ENCODE measurements at places on chromosomes 1 and 21.

GRCh38 chr1:31505911-31506497, 70.3 kb upstream of the TINAGL1 start:
- no peak for DNase-seq

- DNase-seq = no peak
These were observed 7.3 kb upstream of the RBM34 start for GRCh38 chr1:235168375-235168774.

- no peak for DNase-seq
These were observed 14.4 kb upstream of the FCRL5 start for GRCh38 chr1:157566484-157567300.

DNA sequence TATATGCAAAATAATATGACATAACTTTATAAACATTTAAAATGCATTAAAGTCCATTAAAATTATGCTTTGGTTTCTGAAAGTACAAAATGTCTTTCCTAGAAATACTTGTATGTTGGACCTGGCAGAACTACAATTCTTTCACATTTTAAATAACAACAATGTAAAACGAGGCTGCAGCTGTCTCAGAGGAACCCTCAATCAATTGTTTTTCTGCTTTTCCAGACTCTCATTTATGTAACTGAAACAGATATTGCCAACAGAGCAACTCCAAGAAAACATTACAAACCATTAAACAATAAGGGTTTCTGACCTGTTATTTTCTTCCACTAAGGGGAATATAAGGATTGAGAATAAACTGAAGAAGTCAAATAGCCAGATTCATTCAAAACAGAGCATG, 1193.4 kb downstream of the NCAM2 start:
- DNase-seq = no peak

GRCh38 chr1:227950735-227951346, 3.1 kb upstream of the WNT9A start:
- DNase-seq = no peak

GRCh38 chr1:214326406-214326805, 45.4 kb downstream of the SMYD2 start:
- DNase-seq = no peak

GRCh38 chr1:53089478-53090226, 27.6 kb downstream of the PODN start:
- DNase-seq = no peak

DNA sequence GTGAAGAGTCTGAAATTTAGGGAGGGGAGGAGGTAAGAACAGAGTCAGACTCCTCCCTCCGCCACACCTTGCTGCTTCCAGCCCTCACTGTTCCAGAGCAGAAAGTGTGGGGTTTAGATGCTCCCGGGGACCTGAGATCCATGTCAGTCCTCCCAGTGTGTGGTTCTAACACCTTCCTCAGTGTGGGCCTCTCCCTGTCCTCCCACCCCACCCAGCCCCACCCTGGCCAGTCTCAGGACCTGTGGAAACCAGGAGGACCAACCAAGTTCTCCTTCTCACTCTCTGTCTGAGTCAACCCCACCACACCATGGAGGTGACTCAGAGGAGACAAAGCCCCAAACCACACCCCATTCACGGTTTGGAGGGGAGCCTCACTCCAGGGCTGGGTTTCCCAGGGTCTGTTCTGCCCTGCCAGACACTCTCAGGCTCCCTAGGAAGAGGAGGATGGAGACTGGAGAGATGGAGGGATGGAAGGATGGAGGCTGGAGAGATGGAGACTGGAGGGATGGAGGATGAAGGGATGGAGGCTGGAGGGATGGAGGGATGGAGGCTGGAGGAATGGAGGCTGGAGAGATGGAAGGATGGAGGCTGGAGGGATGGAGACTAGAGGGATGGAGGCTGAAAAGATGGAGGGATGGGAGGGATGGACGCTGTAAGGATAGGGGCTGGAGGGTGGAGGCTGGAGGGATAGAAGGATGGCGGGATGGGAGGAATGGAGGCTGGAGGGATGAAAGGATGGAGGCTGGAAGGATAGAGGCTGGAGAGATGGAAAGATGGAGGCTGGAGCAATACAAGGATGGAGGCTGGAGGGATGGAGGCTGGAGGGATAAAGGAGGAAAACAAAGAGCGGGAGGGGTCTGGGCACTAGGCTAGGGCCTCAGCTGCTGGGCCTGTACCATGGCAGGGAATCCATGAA, 100.9 kb upstream of the RUNX3 start:
- peak; percentile 57 for DNase-seq

DNA sequence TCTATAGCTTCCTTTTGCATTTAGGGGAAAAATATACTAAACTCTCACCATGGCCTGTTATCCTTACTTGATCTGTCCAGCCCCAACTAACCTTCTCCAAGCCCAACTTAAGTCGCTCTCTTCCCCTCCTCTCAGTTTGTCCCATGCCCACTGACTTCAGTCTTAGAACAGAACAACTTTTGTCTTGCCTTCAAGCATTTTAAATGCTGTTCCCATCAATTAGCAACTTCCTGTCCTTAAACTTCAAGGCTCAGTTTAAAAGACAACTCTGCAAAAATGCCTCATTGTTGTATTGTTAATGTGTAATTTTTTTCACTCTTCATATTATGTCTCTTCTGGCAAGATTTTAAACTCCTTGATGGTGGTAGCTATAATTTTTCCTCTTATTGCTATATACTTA, 526.9 kb downstream of the NEGR1 start:
- no peak for DNase-seq

- no peak for DNase-seq
These were observed 53.1 kb upstream of the CACNA1E start for GRCh38 chr1:181430015-181430885.

DNA sequence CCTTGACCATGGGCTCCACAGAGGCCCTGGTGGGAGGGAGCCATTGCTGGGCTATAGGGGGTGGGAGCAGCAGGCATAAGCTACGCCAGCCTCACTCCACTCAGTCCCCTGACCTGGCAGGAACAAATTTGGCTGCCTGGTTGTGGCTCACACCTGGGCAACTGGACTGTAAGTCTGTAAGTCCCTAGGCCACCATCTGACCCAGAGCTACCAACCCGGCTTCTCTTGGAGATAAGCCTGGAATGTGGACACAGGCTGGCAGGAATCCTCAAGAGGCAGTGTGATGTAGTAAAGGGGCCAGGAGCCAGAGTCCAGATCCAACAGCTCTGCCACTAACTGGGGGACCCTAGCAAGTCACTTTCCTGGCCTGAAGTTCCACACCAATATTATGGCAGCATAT, 11.4 kb downstream of the NCF2 start:
- DNase-seq = no peak

- no peak for DNase-seq
These were observed 14.6 kb upstream of the RGS8 start for GRCh38 chr1:182698971-182699370.

- DNase-seq = peak; percentile 53
These were observed 40.9 kb upstream of the PPIAL4F start for GRCh38 chr1:144551543-144552424.

- no peak for DNase-seq
These were observed 54.5 kb downstream of the COL6A1 start for GRCh38 chr21:46035809-46036695.

GRCh38 chr1:25641931-25642573, 25.5 kb downstream of the MAN1C1 start:
- DNase-seq = no peak

DNA sequence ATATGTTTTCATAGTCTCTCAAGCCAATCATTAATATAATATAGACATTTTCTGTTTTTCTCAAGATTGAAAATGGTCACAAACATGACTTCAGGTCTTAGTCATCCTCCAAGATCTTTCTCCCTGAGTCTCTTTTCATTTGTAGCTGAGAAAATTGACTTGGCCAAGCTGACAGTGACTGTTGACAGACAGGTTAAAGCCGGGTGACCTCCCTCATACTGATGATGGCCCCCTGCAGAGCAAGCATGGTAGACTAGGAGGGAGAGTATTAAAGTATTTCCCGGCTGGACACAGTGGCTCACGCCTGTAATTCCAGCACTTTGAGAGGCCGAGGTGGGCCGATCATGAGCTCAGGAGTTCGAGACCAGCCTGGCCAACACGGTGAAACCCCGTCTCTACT, 6.8 kb upstream of the KIAA1614 start:
- DNase-seq = no peak

GRCh38 chr1:115544131-115544530, 97.6 kb upstream of the VANGL1 start:
- no peak for DNase-seq

- no peak for DNase-seq
These were observed 103.5 kb upstream of the CD55 start for GRCh38 chr1:207217778-207218511.

- peak; percentile 28 for DNase-seq
These were observed 5.3 kb downstream of the PSRC1 start for GRCh38 chr1:109277434-109278204.

DNA sequence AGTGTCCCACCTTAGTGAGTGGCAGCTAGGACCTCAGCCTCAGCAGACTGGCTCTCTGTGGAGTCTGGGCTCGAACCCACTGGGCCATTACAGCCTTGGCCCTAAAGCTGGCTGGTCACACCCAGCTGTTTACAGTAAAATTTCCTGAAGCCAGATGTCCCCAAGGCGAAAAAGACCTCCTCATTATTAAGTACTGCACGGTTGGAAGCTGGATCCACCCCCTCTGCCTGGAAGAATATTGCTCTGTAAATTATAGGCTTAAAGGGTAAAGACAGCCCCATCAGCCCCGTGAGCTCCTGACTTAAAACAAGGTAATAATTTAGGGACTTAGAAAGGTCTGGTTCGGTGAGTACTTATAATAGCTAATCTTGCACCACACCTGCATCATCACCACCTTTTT, 30.3 kb upstream of the TMEM51 start:
- no peak for DNase-seq

GRCh38 chr1:205934788-205935187, 8.5 kb downstream of the SLC26A9 start:
- DNase-seq = no peak

GRCh38 chr1:230189341-230189740, 122.3 kb downstream of the GALNT2 start:
- DNase-seq = no peak

DNA sequence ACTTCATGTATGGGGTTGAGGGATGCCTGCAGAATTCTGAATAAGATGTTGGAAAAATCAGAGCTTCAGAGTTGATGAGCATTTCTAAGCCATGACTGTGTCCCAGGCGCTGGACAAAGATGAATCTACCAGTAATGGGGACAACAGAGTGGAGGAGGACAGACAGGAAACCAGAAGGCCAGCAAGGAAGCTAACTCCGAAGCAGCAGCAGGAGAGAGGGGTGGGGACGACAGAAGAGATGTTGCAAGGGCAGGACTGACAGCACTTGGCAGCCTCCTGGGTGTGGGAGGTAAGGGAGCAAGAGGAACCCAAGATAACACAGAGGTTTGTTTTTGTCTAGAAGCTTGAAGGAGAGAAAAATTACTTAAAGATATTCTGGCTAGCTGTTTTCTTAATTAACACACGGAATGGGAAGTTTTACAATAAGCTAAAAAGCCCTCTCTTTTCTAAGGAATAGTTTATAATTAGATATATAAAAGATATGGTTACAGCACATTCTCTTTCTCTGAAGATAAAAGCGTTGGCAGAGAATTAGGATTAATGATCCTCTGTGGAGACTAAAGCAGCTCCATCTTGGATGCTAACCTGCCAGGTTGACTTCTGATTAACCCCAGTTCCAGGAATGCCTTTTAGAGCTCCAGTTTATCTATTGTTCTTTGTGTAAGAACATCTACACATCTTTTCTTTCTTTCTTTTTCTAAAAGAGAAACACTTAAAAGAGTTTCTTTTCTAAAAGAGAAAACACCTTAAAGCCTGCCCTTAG, 92.7 kb downstream of the TENT5C start:
- no peak for DNase-seq

GRCh38 chr1:236063919-236064673, 794 bp downstream of the NID1 start:
- DNase-seq = no peak

GRCh38 chr1:54803761-54804470, 2.8 kb upstream of the TTC22 start:
- DNase-seq = no peak

DNA sequence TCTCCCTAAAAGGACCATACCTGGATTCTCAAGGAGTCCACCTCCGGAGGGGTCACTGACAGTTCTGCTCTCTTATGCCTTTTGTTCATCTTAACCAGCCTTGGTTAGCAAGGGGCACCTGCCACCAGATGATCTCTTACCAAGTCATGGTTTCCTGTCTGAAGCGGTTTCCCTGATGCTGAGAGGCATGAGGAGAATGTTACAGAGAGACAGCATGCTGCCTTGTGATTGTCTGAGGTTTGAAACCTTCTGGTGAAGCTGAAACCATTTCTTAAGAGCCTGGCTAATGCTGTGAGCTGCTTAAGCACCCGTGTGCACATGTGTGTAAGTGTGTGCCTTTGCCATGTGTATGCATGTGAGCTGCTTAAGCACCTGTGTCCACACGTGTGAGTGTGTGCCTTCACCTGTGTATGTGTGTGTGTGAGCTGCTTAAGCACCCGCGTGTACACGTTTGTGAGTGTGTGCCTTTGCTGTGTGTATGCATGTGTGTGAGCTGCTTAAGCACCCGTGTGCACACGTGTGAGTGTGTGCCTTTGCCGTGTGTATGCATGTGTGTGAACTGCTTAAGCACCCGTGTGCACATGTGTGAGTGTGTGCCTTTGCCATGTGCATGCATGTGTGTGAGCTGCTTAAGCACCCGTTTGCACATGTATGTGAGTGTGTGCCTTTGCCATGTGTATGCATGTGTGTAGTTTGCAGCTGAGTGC, 136.4 kb upstream of the COL6A1 start:
- no peak for DNase-seq

DNA sequence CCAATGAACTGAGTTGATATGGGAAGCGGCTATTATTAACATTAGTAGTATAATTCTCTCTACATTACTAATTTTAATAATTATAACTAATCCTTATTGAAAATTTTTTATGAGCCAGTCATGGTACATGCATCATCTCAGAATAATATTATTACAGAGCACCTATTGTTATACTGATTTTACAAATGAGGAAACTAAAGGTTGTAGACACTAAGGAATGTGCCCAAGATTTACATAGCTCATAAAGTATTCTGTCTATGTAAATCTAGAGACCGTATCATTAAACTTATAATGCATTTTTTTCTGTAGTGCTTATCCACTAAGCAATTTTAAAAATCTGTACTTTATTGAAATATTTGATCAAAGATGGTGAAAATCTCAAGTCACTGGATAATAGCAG, 825.9 kb downstream of the PLA2G4A start:
- no peak for DNase-seq

GRCh38 chr21:33434770-33435360, 31.7 kb downstream of the IFNGR2 start:
- peak; percentile 7 for DNase-seq

DNA sequence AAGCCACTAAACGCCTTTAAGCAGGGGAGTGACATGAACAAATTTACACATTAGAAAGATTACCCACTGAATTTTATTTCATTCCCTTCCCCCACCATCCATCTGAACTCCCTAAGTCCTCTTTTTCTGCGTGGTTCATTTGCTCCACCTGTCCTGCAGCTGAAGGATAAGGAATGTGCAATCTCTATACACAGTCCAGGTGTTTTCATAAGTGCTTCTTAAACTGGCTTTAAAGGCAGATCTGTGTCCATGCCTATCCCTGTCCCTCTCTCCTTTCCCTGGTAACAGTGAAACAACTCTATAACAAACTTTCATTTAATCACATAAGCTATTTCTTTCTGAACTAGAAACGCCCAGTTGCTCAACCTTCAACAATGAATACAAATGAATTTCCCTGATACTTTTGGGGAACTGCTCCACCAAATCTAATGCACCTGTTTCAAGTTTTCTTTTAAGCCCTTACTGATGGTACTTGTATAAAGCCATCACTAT, 8.4 kb downstream of the GSTM3 start:
- no peak for DNase-seq

- DNase-seq = no peak
These were observed 63.7 kb downstream of the DYRK1A start for GRCh38 chr21:37430184-37430821.
